ENCODE measurements at places on chromosomes 2 and 18.

- peak; percentile 35 for DNase-seq
Observed at GRCh38 chr2:113755835-113756354, 547 bp downstream of the SLC35F5 start.

GRCh38 chr2:70471129-70471528 lies 82.5 kb downstream of the TGFA start:
- no peak for DNase-seq

GRCh38 chr2:226818930-226819329 lies 16.9 kb upstream of the RHBDD1 start:
- no peak for DNase-seq

- DNase-seq: no peak
Observed at GRCh38 chr2:46329340-46329739, 32.1 kb downstream of the EPAS1 start.

DNA sequence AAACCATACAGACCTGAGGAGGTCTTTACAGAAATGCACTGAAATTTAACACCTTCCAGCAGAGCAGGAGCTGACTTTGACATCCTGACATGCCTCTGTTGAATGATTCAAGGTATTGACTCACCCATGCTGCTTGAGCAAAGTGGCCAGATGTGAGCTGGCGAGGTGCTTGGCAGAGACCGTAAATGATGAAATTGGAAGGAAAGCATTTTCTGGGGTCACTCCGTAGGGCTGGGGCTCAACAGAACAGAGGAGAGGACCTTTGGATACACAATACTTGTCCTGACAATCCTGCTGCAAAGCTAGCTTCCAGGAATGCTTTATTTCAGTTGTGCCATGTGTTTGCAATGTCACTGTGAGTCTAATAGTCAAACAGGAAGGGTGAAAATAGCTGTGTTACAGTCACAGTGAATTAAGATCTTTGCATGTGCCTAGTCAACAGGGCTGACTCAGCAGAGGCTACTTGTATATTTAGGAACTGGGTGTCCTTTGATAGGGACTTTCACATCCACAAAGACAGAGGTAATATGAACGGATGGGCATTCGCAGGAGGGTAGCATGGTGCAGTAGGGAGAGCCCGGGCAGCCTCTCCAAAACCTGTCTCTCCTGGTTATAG lies 31.6 kb upstream of the NCK2 start:
- DNase-seq: no peak

- no peak for DNase-seq
Observed at GRCh38 chr2:239118675-239119211, 270.9 kb downstream of the TWIST2 start.

DNA sequence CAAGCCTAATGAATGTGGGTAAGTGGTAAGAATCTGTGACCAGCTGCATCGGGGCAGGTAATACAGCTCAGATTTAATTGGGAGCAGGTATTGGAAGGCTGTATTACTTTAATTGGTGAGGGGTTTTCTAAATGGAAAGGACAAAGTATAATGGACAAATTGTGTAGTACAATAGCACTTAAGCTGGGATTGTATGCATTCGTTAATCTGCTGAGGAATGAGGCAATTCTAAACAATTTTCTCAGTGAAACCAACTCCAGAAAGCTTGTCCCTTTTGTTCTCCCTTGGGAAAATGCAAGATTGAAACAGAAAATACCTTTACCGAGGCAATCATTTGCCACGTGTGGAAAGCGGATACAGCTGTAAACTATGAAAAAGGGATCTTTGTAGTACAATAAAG lies 801.6 kb upstream of the POU3F3 start:
- DNase-seq: no peak

DNA sequence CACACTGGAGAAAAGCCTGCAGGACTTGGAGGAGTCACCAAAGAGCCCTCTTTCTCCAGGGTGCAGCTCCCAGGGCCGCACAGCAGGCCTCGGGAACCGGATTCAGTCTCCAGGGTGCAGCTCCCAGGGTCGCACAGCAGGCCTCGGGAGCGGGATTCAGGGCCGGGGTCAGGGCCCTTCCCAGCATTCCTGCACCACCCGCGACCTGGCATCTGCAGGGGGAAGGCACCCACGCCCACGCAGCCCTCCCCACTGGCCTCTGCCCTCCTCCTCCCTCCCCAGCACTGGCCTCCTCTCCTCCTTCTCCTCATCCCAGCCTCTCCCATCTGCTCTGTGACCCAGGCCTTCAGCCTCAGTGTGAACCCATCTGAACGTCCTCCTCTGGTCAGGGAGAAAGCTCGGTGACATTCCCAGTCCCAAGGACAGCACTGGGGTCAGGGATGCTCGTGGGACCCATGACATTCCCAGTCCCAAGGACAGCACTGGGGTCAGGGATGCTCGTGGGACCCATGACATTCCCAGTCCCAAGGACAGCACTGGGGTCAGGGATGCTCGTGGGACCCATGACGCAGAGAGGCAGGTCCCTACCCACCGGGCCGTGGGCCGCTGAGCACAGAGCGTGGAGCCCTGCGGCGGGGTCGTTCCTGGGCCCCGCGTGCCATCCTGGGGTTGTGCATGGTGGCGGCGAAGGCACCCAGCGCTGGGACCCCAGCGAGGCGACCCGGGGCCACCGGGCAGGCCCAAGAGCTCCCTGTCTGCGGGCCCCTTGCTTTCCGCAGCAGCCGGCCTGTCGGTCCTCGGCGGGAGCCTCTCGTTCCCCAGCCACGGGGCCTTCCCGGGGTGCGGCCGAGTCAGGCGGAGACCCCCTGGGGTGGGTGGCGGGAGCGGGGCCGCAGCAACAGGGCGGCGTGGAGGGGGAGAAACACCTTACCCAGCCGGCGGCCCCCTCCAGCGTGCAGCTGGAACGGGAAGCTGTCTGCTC lies 550.2 kb upstream of the SALL3 start:
- DNase-seq: no peak

- DNase-seq: no peak
Observed at GRCh38 chr2:194567661-194568017, 1089.4 kb upstream of the SLC39A10 start.

Measured in stimulated activated CD4-positive, alpha-beta T cell treated with anti-CD3 and anti-CD28 coated beads, Interleukin-15, amount 100 ng/mL, for 48 hours (primary cell).